LNCaP clone FGC (cell line): ENCODE measurements at places on chromosomes 2 and 18.

DNA sequence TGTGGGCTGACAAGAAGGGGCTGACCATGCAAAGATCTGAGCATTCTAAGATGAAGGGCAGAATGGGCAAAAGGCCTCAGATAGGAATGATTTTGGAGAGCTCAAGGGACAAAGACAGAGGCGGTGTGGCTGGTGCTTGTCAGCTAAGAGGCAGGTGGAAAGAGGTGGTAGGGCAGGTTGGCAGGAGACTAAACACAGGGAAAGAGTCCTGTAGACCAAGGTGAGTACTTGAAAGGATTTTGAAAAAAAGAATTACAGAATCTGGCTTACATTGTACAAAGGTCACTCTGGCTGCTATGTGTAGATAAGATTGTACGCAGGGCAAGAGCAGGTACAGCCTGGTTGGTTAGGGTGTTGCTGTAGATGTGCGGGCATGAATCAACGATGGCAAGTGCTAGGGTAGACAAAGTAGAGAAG, 50.6 kb downstream of the STK39 start:
- no peak for DNase-seq

- DNase-seq = no peak
Observed at GRCh38 chr2:51224790-51225189, 192.9 kb upstream of the NRXN1 start.

- DNase-seq = no peak
Observed at GRCh38 chr2:64085936-64086335, 58.3 kb downstream of the PELI1 start.

- DNase-seq = no peak
Observed at GRCh38 chr2:118658596-118659198, 188.8 kb downstream of the EN1 start.

- DNase-seq = no peak
Observed at GRCh38 chr18:79445696-79446561, 50.2 kb downstream of the NFATC1 start.

- no peak for DNase-seq
Observed at GRCh38 chr2:43034921-43035320, 191.5 kb downstream of the ZFP36L2 start.

DNA sequence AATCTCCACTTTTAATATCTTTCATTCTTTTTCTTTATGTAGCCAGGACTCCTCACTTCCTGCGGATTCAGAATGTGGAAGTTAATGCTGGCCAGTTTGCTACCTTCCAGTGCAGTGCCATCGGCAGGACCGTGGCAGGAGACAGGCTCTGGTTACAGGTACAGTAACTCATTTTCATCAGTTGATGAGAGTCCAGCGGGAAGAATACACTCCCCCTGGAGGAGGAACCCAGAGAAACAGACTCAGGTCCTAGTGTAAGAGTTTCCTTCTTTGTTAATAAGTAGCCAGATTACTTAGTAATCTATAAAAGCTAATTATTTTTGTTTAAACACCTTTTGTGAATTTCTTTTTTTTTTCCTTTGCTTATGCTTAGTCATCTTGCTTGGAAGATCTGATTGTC, 359.4 kb downstream of the PTPRM start:
- DNase-seq = no peak

- no peak for DNase-seq
Observed at GRCh38 chr2:129802290-129802689, 177.2 kb upstream of the RAB6C start.

GRCh38 chr2:212428681-212429478, 109.7 kb downstream of the ERBB4 start:
- DNase-seq = no peak

- DNase-seq = no peak
Observed at GRCh38 chr2:13067508-13067907, 350.8 kb downstream of the TRIB2 start.

GRCh38 chr2:84223191-84223590, 235.9 kb downstream of the SUCLG1 start:
- DNase-seq = no peak

GRCh38 chr2:217801115-217801531, 201.7 kb downstream of the TNS1 start:
- DNase-seq = no peak

DNA sequence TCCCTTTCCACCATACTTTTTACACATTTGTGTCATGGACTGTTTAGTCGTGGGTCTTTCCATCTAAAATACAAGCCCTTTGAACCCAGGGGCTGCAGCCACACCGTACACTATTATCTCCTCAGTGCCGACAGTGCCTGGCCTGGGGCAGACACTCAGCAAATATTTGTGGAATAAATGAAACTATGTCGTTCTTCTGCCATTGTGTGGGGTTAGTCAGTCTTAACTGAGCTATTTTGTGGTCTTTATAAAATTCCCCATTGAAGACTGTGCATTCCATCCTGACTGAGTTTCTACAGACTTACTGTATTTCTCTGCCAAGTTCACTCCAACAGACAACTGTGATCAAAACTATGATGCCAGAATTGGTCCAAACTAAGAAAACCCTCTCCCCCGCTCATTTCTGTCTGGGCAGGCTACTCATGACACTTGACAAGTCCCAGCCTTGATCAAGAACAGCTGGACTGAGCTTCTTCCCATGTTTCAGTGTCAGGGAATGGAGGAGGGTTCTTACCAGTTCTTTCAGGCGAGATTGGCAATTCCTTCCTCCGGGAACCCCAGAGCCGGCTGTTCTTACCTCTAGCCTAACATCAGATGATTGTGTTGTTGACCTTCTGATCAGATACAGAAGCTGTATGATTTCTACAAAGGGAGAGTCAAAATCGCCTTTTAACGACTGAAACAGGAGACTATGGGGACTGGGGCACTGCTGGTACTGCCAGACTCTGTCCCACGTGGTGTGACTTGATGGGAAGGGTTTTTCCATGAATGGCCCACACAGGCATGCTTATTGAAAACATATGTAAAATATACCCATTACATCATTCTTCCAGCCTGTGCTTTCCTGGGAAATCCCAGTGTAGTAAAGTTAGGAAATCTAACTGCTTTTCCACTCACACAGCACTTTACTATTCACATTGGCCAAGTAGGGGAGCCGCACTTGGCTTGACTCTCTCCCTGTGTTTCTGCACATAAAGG, 77.4 kb upstream of the NPAS2 start:
- no peak for DNase-seq

GRCh38 chr2:99336804-99337112, 431 bp upstream of the EIF5B start:
- no peak for DNase-seq

DNA sequence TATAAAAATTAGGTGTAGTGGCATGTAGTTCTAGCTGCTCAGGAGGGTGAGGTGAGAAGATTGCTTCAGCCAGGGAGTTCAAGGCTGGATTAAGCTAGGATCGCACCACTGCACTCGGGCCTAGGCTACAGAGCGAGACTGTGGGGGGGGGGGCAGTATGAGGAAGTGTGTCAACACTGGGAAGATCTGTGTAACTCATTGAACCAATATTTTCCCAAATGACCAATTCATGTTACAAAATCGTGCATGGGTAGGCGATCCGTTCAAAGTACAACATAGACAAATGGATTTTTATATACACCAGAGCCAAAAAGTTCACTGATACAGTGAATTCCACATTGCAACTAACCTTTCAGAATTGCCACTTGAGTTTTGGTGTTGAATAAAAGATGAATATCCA, 8.1 kb downstream of the SMAD4 start:
- DNase-seq = no peak

DNA sequence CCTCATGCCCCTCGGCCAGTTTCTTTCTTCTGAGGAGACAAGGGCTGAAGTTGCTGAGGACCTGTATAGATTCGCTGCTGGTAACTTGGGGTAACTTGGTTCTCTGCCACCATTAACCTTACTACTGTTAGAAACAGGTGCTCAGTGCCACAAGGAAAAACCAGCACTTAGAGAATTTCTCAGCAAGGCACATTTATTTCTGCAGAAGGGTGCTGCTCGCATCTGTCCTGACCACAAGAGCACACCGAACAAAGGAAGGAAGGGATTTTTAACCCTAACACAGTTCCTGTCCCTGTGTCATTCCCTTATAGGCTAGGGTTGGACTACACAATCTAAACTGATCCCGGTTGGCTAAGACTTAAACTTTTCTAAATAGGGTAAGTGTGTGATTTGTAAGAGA, 154.1 kb downstream of the SOCS6 start:
- no peak for DNase-seq

- DNase-seq = no peak
Observed at GRCh38 chr2:188267776-188268175, 23.9 kb upstream of the GULP1 start.

DNA sequence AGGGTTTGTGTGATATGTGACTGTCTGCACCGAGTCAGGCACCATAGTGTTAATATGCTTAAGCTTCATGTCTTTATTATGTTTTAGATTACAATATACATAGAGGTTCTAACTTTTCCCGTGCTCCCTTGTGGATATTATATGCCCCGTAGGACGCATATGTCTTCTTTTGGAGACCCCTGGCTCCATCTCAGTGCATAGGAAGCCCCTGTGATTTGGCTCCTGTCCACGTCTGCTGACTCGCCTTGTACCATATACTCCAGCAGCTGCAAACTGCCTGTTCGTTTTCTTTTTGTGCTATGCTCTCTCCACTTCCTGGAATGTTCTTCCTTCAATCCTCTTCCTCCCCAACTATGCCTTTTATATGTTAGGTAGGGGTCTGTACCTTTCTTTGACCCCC, 110.9 kb downstream of the PTRHD1 start:
- no peak for DNase-seq

GRCh38 chr2:209468846-209469245, 45.0 kb downstream of the MAP2 start:
- no peak for DNase-seq

GRCh38 chr2:232030229-232030628, 68.7 kb downstream of the DIS3L2 start:
- no peak for DNase-seq

- DNase-seq = no peak
Observed at GRCh38 chr2:187168720-187169713, 279.0 kb downstream of the CALCRL start.

DNA sequence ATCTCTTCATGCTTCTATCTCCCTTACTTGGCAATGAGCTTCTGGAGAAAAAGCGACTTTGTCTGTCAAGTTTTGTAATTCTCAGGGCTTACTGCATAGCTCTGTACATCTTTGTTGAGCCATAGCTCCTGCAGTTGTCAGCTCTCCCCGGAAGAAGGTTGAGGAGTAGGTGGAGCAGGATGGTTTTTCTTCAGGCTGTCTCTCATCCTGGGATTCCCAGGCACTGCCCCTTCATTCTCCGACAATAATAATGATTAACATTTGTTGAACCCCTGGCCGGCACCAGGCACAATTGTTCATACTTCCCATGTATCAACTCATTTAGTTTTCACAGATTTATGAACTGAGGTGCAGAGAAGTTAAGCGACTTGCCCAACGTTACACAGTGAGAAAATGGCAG, 23.5 kb upstream of the RHOB start:
- DNase-seq = no peak
